Cardiac ventricle fibroblast (primary cell): ENCODE measurements at places on chromosomes 5 and 9. TPM values are rescaled to one million over a fixed set of nuclear protein-coding genes. Genes with fewer than 3 reads are reported as not detected.

Gene FSTL4
- total RNA-seq: not detected in 2 replicates

Gene KLF4
- total RNA-seq: 11.1 and 11.4 TPM in 2 replicates

Gene IFNK
- not detected in 2 replicates for total RNA-seq

Gene MED10
- 23.7 and 27.7 TPM in 2 replicates for total RNA-seq

Gene KCNV2
- not detected in 2 replicates for total RNA-seq

Gene GRXCR2
- total RNA-seq: not detected in 2 replicates

Gene MYOZ3
- 0.20 and 2.0 TPM in 2 replicates for total RNA-seq

Gene RALGDS
- total RNA-seq: 9.6 TPM in 2 replicates

Gene SH3PXD2B
- 90.6 and 102 TPM in 2 replicates for total RNA-seq

Gene PCDHB12
- 0.29 and 0.56 TPM in 2 replicates for total RNA-seq

Gene ARSB
- total RNA-seq: 14.1 and 15.0 TPM in 2 replicates

Gene PCDHB10
- total RNA-seq: 0.56 and 1.2 TPM in 2 replicates

Gene PTGS1
- 122 and 135 TPM in 2 replicates for total RNA-seq

Gene ARID3C
- total RNA-seq: 0.12 and 0.34 TPM in 2 replicates

Gene SPINK13
- 6.4 and 8.4 TPM in 2 replicates for total RNA-seq

Gene SOX30
- total RNA-seq: not detected in 2 replicates

Gene ZFP2
- 1.3 and 2.8 TPM in 2 replicates for total RNA-seq

Gene FOCAD
- 20.0 and 26.1 TPM in 2 replicates for total RNA-seq

Gene NCS1
- total RNA-seq: 12.7 and 13.5 TPM in 2 replicates

Gene SPTAN1
- total RNA-seq: 105 and 111 TPM in 2 replicates

Gene CARTPT
- total RNA-seq: not detected in 2 replicates

Gene ADAMTS6
- total RNA-seq: 1.7 and 2.9 TPM in 2 replicates

Gene ACOT12
- total RNA-seq: not detected in 2 replicates

Gene VPS13A
- 4.4 and 7.3 TPM in 2 replicates for total RNA-seq

Gene CCL27
- not detected in 2 replicates for total RNA-seq

Gene MCC
- 33.8 and 46.9 TPM in 2 replicates for total RNA-seq

Gene MIER3
- total RNA-seq: 31.8 and 34.5 TPM in 2 replicates

Gene NDFIP1
- 61.2 and 66.9 TPM in 2 replicates for total RNA-seq

Gene CDC20B
- total RNA-seq: not detected in 2 replicates

Gene CHMP5
- total RNA-seq: 36.3 and 51.4 TPM in 2 replicates

Gene ACTBL2
- total RNA-seq: not detected in 2 replicates

Gene PCDHGC5
- 2.1 and 2.9 TPM in 2 replicates for total RNA-seq

Gene ECSCR
- 2.1 and 5.1 TPM in 2 replicates for total RNA-seq

Gene PCDHGA10
- total RNA-seq: 8.7 and 11.3 TPM in 2 replicates

Gene SLC6A3
- 0.05 TPM in 1 of 2 replicates, not detected in the other for total RNA-seq

Gene SHISAL2B
- total RNA-seq: not detected in 2 replicates

Gene MOB3B
- 0.06 and 0.15 TPM in 2 replicates for total RNA-seq

Gene ST8SIA4
- 0.68 and 4.1 TPM in 2 replicates for total RNA-seq

Gene SVEP1
- 150 and 157 TPM in 2 replicates for total RNA-seq

Gene GADD45G
- total RNA-seq: 0.64 and 1.6 TPM in 2 replicates

Gene SMAD5
- total RNA-seq: 57.4 and 68.7 TPM in 2 replicates

Gene C6
- total RNA-seq: 16.3 and 20.7 TPM in 2 replicates

Gene TAS2R1
- not detected in 2 replicates for total RNA-seq

Gene TTC39B
- total RNA-seq: 3.8 and 6.4 TPM in 2 replicates

Gene OGN
- total RNA-seq: 25.6 and 25.9 TPM in 2 replicates

Gene TMEM174
- total RNA-seq: not detected in 2 replicates

Gene PCAT7
- total RNA-seq: not detected in 2 replicates

Gene CFAP77
- 0.25 TPM in 1 of 2 replicates, not detected in the other for total RNA-seq

Gene EDIL3
- total RNA-seq: 29.4 and 34.0 TPM in 2 replicates

Gene BHMT2
- 3.2 and 5.6 TPM in 2 replicates for total RNA-seq

Gene RNF208
- total RNA-seq: not detected in 2 replicates

Gene SPRY4
- 19.6 and 25.4 TPM in 2 replicates for total RNA-seq

Gene NDUFAF2
- 42.0 and 45.3 TPM in 2 replicates for total RNA-seq

Gene FCN2
- total RNA-seq: not detected in 2 replicates

Gene QRFP
- total RNA-seq: not detected in 2 replicates

Gene PDZD2
- total RNA-seq: 3.7 and 6.8 TPM in 2 replicates
